Substantia nigra (tissue), 51 donors: ENCODE measurements at places on chromosomes 16 and 17.
A peak's percentile ranks its signal among the peaks of the same experiment; 100 is the strongest.

DNA sequence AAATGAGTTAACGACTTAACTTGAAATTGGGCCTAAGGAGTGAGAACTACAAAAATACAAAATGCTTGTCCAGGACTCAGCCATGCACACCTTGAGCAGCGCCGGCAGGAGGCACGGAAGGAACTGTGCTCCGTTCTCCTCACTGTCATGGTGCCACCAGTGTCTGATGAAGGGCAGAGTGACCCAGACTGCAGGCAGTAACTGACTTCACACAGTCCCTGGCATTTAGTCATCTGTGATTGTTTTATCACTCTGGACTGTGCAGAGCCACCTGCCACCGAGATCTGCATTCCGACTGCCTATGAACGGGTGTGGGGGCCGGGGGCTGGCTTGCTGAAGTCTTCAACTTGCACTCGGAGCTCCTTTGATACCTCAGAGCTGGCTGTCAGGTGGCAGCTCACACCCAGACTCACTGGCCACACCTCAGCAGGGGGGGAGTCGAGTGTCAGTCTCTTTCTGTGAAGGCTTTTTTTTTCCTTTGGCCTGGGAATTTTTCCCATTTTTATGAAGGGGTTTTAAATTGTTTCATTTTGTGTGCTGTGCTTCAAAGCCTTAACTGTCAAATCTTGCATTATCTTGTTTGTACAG, 20.2 kb upstream of the ENDOV start:
- DNase-seq = no peak

DNA sequence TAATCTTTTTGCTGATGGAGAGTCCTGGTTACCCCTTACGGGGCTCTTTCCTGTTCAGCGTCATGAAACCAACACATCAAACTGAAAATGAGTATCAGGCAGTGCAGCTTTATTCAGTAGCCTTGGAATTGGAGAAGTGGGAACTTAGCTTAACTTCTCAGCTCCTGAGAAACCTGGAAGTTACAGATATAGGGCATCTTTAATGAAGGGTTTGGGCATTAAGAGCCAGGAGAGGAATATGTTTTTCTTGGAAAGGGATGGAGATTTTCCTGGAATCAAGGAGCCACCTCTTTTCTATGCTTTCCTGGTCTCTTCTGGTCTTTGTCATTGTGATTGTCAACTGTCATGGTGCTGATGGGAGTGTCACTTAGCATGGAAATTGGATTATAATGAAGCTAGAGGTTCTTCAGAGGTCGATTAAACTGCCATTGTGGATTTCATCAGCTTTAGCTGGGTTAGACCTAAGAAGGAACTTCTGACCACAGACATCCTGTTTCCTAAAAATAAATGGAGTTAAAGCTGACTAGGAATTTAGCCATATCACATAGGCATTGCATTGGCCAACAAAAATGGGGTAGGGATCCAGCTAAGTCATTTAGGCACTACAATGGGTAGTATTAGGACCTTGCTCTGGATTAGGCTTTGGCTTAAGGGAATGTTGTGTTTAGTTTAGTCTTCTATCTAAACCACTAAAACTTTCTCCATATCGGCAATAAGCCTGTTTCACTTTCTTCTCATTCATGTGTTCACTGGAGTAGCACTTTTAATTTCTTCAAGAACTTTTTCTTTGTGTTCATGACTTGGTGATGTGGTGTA, 186.4 kb downstream of the BCAS3 start:
- no peak for DNase-seq

DNA sequence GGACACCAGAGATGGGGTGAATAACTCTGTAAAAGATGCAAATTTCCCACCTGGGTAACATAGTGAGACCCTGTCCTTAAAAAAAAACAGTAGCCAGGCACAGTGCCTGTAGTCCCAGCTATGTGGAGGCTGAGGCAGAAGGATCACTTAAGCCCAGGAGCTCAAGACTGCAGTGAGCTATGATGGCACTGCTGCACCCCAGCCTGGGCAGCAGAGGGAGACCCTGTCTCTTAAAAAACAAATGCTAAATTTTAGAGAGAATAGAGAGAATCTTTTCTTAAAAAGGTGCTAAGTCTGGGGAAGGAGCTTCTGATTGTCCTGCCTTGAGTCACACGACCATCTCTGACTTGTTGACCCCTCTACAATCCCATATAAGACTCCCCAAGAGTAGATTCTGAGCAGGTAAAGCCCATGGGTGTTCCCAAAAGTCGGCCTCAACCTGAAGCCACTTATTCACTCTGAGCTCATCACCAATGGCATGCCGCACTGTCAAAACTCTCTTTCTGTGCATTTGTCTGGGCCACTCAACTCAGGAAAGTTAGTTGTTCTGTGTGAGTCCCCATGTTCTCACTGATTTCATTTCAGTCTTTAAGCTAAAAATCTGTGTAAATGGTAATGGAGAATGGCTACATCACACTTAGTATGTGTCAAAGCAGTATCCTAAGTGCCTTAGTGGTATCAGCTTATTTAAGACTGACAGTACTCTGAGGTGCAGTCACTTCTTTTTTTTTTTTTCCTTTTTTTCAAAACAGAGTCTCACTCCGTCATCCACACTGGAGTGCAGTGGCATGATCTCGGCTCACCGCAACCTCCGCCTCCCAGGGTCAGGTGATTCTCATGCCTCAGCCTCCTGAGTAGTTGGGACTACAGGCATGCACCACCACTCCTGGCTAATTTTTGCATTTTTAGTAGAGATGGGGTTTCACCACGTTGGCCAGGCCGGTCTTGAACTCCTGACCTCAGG, 41.6 kb downstream of the PRKCB start:
- no peak for DNase-seq

- DNase-seq = no peak
These were observed 1.1 kb downstream of the ORC6 start for GRCh38 chr16:46690281-46691178.

DNA sequence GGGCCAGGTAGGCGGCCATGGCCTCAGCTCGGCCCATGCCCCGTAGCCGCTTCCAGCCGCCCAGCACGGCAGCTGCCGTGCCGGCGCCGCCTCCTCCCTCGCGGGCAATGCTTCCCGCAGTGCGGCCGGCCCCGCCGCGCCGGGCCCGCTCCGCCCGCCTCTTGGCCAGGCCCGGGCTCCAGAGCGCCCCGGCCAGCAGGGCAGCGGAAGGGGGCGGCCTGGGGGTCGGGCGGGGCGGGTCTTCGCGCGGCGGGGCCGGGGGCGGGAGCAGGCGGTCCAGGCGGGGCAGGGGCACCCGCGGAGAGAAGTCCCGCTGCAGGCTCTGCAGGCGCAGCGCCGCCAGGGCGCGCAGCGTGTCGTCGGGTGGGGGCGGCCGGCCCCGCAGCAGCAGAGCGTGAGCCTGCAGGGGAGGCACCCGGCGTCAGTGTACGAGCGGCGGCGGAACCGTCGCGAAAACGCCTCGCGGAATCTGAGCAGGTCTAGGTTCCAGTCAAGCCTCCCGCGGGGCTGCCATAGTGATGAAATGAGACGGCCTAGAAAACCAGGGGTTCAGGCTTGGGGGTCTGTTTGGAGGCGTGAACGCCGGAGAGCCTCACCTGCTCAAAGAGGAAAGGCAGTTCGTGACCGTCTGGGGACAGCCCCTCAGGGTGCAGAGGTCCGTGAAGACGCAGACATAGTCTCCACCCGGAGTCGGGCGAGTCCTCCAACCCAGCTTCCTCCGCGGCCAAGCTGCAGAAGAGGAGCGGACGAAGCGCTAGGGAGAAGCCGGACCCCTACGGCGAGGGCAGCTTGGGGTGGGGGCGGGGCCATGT, 6.6 kb downstream of the PLEKHH3 start:
- no peak for DNase-seq

DNA sequence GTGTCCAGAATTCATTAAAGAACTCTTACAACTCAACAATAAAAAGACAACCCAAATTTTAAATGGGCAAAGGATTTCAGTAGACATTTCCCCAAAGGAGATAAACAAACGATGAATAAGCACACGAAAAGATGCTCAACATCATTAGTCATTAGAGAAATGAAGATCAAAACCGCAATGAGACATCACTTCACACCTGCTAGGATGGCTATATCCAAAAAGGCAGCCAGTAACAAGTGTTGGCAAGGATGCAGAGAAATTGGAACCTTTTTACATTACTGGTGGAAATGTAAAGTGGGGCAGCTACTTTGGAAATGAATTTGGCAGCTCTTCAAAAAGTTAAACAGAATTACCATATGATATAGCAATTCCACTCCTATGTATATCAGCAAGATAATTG, 42.0 kb downstream of the PITPNM3 start:
- DNase-seq = no peak

- DNase-seq = peak; percentile 87
These were observed 14.6 kb downstream of the SREBF1 start for GRCh38 chr17:17822189-17822588.

DNA sequence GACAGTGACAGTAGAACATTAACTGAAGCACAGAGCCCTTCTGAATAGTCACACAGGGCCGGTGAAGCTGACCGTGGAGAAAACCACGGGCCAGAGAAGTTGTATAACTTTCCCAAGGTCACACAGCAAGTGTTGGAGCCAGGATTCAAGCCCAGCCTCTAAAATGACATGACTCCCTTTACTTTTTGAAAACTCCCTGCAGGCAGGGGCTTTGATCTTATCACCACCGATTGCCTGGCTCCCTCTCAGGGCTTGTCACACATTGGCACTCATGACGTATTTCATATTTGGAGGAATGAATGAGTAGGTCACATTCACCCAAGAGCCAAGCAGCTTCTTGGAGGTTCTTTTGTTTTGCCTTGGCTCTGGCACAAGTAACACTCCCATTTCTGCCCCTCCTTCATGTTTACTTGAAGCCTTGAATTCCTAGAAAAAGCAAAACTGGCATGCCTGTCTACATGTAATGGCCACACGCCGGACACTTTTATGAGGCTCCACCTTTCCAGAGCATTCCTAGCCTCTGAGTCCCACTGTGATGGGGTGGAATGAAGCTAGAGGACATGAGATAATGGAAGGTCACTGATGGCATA, 13.3 kb upstream of the RBBP6 start:
- no peak for DNase-seq

DNA sequence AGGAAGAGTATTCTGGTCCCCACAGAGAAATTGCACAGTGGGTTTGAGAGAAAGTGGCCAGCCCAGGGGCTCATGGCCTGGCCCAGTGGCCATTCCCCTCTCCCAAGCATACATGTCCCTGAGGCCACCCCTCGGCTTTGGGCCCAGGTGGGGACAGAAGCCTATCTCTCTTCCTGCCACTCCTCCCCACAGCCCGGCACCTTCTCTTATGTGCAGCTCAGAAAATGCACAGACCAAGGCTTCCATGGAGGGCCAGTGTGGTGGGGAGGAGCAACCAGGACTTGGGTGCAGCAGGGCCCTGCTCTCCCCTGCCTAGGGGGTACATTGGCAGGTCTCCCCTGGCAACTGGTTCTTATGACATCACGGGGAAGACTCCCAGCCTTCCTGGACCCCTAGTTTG, at the start of gene C16orf90:
TSS of gene C16orf90 (minus strand) at position 314 of the 400 bp plus-strand sequence. CDS start at position 246, 68 bp downstream.
- DNase-seq = no peak

GRCh38 chr17:60080545-60080944, 1.8 kb upstream of the HEATR6 start:
- DNase-seq = no peak

GRCh38 chr16:82231008-82231787, 61.2 kb upstream of the MPHOSPH6 start:
- no peak for DNase-seq

GRCh38 chr17:27413315-27413714, 42.9 kb upstream of the KSR1 start:
- DNase-seq = no peak

- DNase-seq = peak; percentile 14
These were observed 54.4 kb upstream of the RCVRN start for GRCh38 chr17:9959377-9959981.

DNA sequence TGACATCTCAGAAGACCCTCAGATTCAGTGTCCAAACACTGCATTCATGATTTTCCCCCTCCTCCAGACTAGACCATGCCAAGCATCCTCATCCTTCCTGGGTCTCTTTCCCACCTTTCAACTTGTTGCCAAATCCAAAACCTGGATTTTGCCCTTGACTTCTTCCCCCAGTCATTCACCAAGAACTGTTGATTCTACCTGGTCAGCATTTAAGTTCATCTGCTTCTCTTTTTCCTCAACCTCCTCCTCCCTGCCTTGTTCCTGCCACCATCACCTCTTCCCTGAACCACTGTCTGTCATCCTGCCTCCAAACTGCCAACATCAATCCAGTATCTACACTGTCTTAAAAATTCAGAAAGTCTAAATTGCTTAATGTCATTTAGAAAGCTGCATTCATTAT, 20.9 kb downstream of the CHST4 start:
- DNase-seq = no peak

DNA sequence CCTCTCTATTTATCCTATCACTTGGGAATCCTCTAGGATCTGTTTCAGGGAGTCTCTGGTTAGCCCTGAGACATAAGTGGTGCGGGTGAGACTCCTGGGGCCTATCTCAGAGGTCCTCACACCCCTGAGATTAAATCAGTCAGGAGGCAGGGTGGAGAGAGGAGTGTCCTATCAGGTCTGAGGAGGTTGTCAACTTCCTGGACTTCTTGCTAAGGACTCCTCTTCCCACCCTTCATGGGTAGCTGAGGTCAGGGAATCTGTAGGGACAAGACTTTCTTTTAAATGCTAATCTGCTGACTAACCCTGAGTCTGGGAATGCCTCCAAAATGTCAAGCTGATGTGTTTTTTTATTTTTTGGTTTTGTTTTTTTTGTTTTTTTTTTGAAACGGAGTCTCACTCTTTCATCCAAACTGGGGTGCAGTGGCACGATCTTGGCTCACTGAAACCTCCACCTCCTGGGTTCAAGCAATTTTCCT, 6.6 kb upstream of the ARMC5 start:
- no peak for DNase-seq

GRCh38 chr17:75249564-75249963, 11.8 kb downstream of the GGA3 start:
- DNase-seq = no peak

- no peak for DNase-seq
These were observed 132.7 kb downstream of the CCDC182 start for GRCh38 chr17:57612202-57613071.

GRCh38 chr17:45973099-45973780, 25.8 kb upstream of the STH start:
- DNase-seq = no peak

DNA sequence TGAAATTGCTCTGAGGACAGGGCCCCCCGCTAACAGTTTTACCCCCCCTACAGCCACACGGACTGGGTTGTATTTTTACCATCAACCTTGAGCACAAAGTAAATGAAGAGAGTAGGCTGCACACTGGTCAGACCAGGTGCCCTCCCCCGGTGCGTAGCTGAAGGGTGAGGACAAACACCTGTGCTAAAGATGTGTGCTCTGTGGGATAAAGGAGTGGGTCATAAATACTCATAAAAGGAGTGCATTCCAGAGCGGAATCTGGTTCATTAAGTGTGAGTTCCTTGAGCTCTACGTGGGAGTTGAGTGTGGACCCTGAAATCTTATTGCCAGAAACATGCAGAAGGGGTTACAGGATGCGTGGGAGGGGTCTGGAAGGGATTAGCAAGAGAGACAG, 217.0 kb downstream of the CCDC182 start:
- no peak for DNase-seq

DNA sequence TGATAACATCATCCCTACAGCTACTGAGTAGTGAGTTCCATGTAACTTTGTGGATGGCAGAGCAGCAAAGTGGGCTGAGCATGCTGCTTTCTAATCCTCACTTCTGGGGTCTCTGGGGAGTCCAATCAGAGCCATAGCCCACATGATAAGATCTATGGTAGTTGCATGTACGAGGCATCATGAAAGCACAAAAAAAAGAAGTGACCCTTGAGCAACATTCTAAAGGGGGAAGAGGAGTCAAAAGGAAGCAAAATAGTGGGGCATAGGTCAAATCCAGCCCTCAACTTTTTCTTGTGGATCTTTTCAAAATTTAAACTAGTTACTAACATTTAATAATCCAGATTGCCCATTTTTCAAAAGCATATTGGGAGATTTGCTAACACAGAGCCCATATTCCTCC, 208.5 kb upstream of the TOX3 start:
- no peak for DNase-seq
